ENCODE measurements at places on chromosomes 4 and X.

DNA sequence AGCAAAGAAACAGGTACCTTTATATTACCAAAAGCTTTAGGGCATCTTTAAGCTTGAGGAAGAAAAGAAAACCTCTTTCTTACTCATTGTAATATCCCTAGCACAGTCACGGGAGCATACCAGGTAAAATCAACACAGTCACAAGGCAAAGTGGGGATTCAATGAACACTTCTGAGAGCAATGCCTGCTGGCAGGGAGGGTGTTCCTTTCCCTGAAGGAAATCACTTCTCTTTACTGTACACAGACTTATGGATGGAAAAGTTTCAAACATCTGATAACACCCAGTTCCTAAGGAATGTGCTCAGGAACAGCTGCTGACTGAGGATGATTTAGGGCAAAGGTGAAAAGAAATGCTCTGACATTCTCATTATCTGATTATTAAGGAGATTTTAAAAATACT lies 94.8 kb downstream of the MAML3 start:
- no peaks in the 10 kb centered on the region for H3K27me3 ChIP-seq
- DNase-seq: no peak
- H3K4me3 ChIP-seq: no peak overlapping the region
- peaks cover 26% of the 10 kb centered on the region for H3K4me1 ChIP-seq
- H3K36me3 ChIP-seq: no peaks in the 10 kb centered on the region
- no peak overlapping the region for H3K27ac ChIP-seq

- DNase-seq: no peak
- no peaks in the 10 kb centered on the region for H3K36me3 ChIP-seq
- H3K4me1 ChIP-seq: peaks cover 10% of the 10 kb centered on the region
- H3K27me3 ChIP-seq: no peaks in the 10 kb centered on the region
Measured at GRCh38 chr4:81049330-81049729, 18.8 kb downstream of the BMP3 start.

DNA sequence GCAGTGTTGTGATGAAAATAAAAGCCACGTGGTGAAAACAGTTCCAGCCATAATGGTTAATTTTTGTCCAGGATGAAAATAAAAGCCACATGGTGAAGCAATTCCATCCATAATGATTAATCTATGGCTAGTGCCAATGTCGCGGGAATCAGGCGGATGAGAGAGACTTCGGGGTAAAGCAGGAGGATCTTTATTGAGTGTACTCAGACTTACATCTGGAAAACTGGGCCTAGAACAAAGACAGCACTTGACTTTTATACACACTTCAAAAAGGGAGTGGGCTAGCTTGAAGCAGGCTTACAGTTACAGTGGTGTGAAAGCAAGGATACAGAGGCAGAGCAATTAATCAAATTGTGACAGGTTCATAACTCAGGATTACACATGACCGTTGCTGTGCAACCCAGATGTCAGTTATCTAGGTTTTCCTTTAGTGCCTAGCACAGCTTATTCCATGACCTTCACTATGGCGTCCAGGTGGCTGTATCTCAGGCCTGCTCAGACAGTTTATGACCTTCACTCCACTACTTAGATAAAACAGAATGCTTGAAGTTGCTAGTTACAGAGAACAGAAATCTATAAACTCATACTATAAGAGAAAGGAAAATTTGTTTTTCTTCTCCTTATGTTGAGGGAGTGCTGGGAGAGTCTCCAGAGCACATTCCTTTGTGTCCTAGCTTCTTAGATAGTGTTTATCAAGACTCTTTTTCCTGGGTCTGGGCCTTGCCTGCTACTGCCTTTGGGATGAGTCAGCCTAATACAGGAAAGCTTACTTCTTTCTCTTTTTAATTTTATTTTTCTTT lies 5.9 kb upstream of the PLA2G12A start:
- H3K36me3 ChIP-seq: no peaks in the 10 kb centered on the region
- no peaks in the 10 kb centered on the region for H3K27me3 ChIP-seq
- DNase-seq: peak; percentile 31
- H3K4me3 ChIP-seq: no peak overlapping the region
- peak overlapping the region; percentile 62 for H3K27ac ChIP-seq

GRCh38 chrX:136457303-136457917 lies 30.3 kb upstream of the BRS3 start:
- no peaks in the 10 kb centered on the region for H3K36me3 ChIP-seq
- no peak overlapping the region for H3K4me3 ChIP-seq
- no peak for DNase-seq
- H3K27me3 ChIP-seq: no peaks in the 10 kb centered on the region
- no peak overlapping the region for H3K27ac ChIP-seq
- no peaks in the 10 kb centered on the region for H3K4me1 ChIP-seq

DNA sequence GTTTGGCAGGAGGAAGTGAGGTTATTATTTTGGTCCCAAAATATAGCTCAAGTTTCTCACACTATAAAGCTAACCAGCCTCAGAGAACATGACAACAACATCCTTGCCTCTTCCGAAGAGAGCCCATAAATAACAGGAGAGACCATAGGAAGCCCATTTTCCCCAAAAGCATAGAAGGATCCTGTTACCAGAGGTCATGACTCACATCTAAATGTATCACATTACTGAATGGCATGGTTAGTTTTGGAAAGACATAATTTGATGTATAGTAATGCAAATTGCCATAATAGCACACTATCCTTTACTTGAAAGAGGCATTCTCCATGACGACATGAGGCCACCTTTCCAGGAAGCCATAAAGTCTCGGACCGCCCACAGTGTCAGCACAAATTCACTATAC lies 238.8 kb upstream of the GRIA3 start:
- H3K27ac ChIP-seq: no peak overlapping the region
- H3K36me3 ChIP-seq: no peaks in the 10 kb centered on the region
- H3K4me1 ChIP-seq: no peaks in the 10 kb centered on the region

GRCh38 chrX:72054779-72055489 lies 76.8 kb downstream of the RTL5 start:
- no peaks in the 10 kb centered on the region for H3K27me3 ChIP-seq
- H3K4me1 ChIP-seq: no peaks in the 10 kb centered on the region
- no peak overlapping the region for H3K4me3 ChIP-seq

GRCh38 chr4:10108818-10109783 lies 7.5 kb downstream of the WDR1 start:
- peaks cover 100% of the 10 kb centered on the region for H3K4me1 ChIP-seq
- no peaks in the 10 kb centered on the region for H3K27me3 ChIP-seq
- peak; percentile 44 for DNase-seq
- no peaks in the 10 kb centered on the region for H3K36me3 ChIP-seq
- H3K27ac ChIP-seq: peak overlapping the region; percentile 79
- H3K4me3 ChIP-seq: no peak overlapping the region

- H3K36me3 ChIP-seq: peaks cover 6% of the 10 kb centered on the region
- H3K27me3 ChIP-seq: no peaks in the 10 kb centered on the region
- peak overlapping the region; percentile 79 for H3K27ac ChIP-seq
- no peak for DNase-seq
- H3K4me3 ChIP-seq: no peak overlapping the region
- peaks cover 68% of the 10 kb centered on the region for H3K4me1 ChIP-seq
Measured at GRCh38 chr4:2485956-2486355, 17.1 kb downstream of the RNF4 start.

DNA sequence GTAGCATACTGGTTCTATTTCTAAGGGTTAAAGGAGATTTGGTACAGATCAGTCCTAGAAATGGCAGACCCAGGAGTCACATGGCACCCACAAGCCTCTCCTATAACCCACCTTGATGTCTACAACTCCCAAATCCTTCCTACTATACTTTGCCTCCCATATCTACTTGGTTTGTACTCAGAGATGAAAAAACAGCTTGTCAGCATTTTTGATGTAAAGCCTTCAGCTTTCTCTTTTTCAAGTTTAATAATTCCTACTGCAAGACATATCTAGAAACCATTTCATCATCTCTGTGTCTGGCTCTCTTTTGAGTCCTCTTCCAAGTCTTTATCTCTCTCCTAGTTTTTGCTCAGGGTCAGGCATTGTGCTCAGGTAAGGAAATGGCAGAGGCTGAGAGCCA lies 82.9 kb downstream of the NYX start:
- no peak for DNase-seq
- no peak overlapping the region for H3K4me3 ChIP-seq
- no peaks in the 10 kb centered on the region for H3K36me3 ChIP-seq
- H3K27me3 ChIP-seq: no peaks in the 10 kb centered on the region

- H3K36me3 ChIP-seq: no peaks in the 10 kb centered on the region
- no peaks in the 10 kb centered on the region for H3K27me3 ChIP-seq
- no peak overlapping the region for H3K4me3 ChIP-seq
- H3K27ac ChIP-seq: no peak overlapping the region
- DNase-seq: no peak
Measured at GRCh38 chrX:107936434-107936730, 45.8 kb downstream of the TEX13B start.

GRCh38 chr4:52877694-52878093 lies 15.6 kb downstream of the RASL11B start:
- no peaks in the 10 kb centered on the region for H3K36me3 ChIP-seq
- H3K4me1 ChIP-seq: no peaks in the 10 kb centered on the region
- H3K4me3 ChIP-seq: no peak overlapping the region
- no peak overlapping the region for H3K27ac ChIP-seq

DNA sequence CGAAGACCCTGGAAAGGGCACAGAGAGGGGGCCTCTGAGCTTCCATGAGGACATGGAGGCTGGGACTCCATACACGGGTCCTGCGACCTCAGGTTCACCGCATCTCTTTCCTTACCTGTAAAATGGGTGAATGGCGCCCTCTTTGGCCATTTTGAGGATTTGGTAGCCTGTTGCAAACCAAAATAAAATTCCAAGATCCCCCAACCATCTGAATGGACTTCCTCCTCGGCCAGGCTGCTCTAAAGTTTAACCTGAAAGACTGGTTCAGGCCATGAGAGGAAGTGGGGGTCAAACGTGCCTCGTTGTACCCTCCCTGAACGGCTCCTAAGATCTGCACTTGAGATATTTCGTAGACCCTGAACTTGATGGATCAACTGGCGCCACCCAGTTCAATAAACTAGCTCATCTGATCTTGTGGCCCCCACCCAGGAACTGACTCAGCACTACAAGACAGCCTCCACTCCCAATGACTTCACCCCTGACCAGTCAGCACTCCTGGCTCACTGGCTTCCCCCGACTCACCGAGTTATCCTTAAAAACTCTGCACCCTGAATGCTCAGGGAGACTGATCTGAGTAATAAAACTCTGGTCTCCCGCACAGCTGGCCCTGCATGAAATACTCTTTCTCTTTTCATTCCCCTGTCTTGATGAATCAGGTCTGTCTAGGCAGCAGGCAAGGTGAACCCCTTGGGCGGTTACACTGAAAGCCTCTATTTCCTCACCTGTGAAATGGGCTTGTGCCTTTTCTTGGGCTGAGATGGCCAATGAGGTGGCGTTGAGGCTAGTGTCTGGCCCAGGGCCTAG lies 32.9 kb upstream of the GPR78 start:
- no peaks in the 10 kb centered on the region for H3K36me3 ChIP-seq
- no peaks in the 10 kb centered on the region for H3K27me3 ChIP-seq
- DNase-seq: no peak
- no peak overlapping the region for H3K4me3 ChIP-seq

- no peak for DNase-seq
- no peak overlapping the region for H3K4me3 ChIP-seq
- no peak overlapping the region for H3K27ac ChIP-seq
- H3K27me3 ChIP-seq: no peaks in the 10 kb centered on the region
- no peaks in the 10 kb centered on the region for H3K4me1 ChIP-seq
- no peaks in the 10 kb centered on the region for H3K36me3 ChIP-seq
Measured at GRCh38 chr4:161929956-161930355, 233.8 kb downstream of the FSTL5 start.

- no peak overlapping the region for H3K27ac ChIP-seq
- H3K27me3 ChIP-seq: no peaks in the 10 kb centered on the region
- no peak overlapping the region for H3K4me3 ChIP-seq
- DNase-seq: peak; percentile 67
- no peaks in the 10 kb centered on the region for H3K4me1 ChIP-seq
Measured at GRCh38 chrX:17046478-17047097, 100.1 kb downstream of the REPS2 start.

- no peak overlapping the region for H3K4me3 ChIP-seq
- no peak for DNase-seq
- H3K27ac ChIP-seq: no peak overlapping the region
- H3K4me1 ChIP-seq: no peaks in the 10 kb centered on the region
- no peaks in the 10 kb centered on the region for H3K36me3 ChIP-seq
- no peaks in the 10 kb centered on the region for H3K27me3 ChIP-seq
Measured at GRCh38 chr4:69066945-69067344, 29.3 kb upstream of the UGT2B7 start.

GRCh38 chr4:21876711-21877110 lies 71.9 kb downstream of the KCNIP4 start:
- no peaks in the 10 kb centered on the region for H3K36me3 ChIP-seq
- DNase-seq: no peak
- H3K27ac ChIP-seq: no peak overlapping the region
- no peaks in the 10 kb centered on the region for H3K27me3 ChIP-seq
- H3K4me1 ChIP-seq: no peaks in the 10 kb centered on the region
- no peak overlapping the region for H3K4me3 ChIP-seq

DNA sequence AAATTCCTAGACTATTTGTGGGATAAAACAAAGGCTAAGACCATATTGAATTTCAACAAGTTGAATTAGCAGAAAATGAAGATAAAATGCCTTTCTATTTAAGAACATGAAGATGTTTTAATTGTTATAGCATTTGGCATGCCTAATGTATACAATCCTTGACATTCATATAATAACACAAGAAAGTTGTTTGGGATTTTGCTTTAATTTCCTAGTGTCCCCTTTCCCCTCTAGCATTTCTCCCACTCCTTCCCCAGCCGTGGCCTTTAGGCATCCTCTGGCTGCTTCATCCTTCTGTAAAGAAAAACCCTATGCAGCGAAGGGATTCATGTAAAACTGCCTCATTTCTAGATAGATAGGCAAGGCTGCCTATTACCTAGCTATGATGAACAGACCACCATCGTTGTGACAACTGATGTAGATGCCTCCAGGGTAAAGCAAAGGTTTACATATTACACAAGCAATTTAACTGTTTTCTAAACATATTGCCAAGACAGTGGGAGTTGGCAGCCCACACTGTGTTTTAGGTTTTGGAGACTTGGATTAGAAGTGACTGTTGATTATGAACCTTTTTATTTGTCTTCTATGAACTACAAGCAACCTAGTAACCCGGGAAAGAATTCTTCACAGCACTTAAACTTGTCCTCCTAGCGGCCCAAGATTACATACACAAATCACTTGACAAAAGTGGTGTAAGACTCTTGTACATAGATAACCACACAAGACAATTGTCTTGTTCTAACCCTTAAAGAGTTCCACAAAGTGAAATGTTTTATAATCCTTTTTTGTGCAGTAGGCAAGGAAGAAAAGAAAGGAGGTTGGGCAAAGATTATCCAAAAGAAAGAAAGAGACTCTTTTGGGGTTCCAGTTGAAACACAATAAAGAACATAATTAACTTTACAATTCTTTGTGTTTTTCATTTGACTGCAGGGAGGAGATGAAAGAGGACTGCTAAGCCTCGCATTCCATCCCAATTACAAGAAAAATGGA lies 59.9 kb downstream of the HHIP start:
- H3K4me3 ChIP-seq: no peak overlapping the region
- H3K27ac ChIP-seq: no peak overlapping the region
- no peaks in the 10 kb centered on the region for H3K36me3 ChIP-seq
- no peaks in the 10 kb centered on the region for H3K4me1 ChIP-seq

DNA sequence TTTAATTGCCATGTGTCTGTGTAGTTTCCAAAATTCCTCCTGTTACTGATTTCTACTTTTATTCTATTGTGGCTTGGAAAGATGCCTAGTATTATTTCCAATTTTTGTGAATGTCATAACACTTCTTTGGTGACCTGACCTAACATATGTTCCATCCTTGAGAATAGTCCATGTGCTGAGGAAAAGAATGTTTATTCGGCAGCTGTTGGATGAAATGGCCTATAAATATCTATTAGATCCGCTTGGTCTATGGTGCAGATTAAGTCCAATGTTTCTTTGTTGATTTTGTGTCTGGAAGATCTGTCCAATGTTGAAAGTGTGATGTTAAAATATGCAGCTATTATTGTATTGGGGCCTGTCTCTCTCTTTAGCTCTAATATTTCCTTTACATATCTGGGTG lies 219.2 kb upstream of the HDX start:
- H3K27ac ChIP-seq: no peak overlapping the region
- H3K27me3 ChIP-seq: no peaks in the 10 kb centered on the region
- no peak overlapping the region for H3K4me3 ChIP-seq
- no peaks in the 10 kb centered on the region for H3K36me3 ChIP-seq

Measured in transverse colon (tissue), 4 donors.